ENCODE measurements at places on chromosomes 12 and 14.

DNA sequence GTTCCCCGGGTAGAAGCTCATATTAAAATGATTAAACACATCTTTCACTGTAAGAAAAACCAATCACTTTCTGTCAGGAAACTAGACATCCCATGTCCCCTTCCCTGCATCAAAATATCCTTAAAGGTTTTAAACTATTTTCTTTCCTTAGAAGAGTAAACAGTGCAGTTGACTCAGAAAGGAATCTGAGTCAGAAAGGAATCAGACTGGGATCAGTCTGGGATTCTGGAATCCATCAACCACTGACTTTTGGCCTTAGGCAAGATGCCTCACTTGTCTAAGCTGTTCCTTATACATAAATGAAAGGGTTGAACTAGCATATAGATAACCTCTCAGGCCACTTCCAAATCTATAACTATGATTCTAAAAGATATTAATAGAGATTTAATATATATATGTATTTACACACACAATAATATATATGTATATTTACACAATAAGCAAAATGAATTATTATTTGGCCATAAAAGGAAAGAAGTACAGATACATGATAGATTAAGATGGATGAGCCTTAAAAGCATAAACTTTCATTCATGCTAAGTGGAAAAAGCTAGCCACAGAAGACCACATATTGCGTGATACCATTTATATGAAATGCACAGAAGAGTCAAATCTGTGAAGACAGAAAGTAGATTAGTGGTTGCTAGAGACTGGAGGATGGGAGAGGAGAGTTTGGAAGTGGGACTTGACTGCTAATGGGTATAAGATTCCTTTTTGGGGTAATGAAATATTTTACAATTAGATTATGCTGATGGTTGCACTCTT is 114.4 kb downstream of the SLC38A1 start:
- no peak for DNase-seq

DNA sequence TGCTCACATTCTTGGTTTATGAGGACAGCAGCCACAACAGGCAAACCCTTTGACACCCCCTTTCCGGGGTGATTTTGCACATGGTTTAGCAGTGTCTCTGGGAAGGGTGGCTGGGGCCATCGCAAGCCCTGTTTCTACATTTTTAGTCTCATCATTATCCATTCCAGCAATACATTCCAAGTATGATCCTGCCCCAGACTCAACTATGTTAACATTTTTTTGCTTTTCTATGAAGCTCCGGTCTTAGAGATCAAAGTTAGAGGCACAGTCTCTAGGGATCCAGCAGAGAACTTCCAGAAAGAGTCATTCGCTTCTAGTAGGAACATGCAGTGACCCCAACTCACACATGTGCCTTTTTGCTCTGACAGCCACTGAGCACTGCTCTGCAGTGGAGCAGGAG is 130.9 kb downstream of the TBX5 start:
- no peak for DNase-seq

DNA sequence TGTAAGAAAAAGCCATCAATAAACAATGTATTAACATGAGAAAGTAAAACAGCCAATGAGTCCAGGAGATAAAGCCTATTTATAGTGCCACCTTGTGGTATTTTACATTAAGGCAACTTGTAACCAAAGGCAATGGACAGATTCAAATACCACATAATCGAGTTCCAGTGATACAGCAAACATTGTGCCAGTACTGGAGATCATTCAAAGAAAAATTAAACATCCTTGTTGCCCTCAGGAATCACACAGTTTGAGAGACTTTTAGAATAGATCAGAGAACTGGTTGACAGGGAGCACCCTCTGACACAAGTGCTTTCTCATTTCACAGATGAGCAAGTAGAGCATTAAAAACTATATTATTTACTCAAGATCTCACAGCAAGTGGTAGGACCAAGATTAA is 98.1 kb downstream of the DDHD1 start:
- DNase-seq = peak; percentile 65

DNA sequence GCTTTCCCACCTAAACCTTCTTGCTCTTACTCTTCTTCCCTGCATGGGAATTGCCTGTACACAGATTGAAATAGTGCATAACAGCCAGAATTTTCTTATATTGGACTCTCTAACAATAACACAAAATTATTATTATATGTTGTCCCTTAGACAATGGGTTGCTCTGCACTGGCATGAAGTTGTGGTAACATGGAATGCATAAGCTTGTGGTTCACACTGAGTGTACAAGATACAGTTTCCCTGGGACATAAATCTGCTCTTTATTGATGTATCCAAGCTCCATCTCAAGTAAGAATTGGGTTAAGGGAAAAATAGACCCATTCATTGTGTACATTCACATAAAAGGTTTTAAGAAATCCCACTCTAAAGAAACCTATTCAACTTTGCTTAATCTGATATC is 114.4 kb upstream of the NTF3 start:
- DNase-seq = no peak

DNA sequence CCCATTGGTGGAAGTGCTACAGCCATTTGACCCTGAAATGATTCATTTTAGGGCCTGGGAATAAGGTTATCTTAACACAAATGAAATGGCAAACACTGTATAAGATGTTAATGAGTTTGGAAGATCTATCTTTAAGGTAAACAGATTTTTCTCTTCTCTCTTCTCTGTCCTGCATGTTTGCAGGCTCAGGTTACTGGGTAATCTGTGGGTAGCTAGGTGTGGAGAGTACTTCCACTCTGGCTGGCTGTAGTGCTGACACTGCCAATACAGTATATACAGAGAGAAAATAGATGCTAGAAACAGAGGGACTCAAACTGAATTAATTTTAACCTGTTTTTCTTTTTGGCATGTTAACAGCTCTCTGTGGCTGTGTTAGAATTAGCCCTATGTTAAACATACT is 84.6 kb downstream of the SLC38A6 start:
- DNase-seq = peak; percentile 69

DNA sequence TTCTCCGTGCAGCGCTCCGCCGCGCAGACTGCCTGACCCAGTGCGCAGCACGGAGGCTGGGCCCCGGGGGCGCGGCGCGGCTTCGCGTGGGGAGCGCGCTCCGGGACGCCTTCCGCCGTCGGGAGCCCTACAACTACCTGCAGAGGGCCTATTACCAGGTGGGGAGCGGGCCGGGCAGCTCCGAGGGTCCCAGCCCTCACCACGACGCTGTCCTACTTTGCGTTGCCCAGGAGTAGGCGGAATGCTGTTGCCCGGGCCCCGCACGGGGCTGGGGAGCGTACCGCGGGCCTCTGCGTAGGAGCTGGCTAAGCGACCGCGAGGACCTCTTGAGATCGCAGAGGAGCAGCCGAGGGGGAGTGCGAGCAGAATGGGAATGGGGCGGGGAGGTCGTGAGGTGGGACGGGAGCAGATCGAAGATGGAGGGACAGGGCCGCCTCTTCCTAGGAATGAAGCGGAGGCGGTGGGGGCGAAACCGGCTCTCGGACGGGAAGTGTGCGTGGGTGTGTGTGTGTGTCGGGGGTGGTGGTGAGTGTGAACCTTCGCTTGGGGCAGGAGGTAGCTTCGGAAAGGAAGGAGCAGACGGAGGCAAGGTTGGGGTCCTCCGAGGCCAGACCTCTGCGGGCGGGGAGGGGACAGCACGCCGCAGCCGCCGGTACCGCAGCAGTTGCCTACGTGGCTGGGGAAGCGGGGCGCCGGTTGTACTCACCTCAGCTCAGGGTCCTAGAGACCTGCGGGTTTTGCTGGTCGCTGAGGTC is 751 bp downstream of the P3H3 start:
- DNase-seq = no peak

- DNase-seq = no peak
These were observed 137.1 kb downstream of the BRMS1L start for GRCh38 chr14:35963209-35963608.

GRCh38 chr14:95256002-95256775 is 63.5 kb downstream of the CLMN start:
- DNase-seq = peak; percentile 35

DNA sequence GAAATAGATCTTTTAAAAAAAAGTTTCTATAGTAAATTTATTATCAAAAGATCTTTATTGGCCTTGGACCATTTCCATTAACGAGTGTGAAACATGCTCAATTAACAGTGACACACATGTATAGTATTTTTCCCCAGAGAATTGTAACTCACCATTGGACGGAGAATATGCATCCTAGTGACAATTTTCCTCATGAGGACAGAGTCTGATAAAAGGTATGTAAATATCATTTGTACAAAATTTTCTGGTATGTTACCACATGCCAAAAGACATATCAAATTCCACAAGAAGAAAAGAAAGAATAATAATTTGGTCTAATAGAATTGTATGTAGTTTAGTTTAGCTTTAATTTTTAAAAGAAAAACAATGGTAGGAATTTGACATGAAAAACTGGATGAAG is 1096.0 kb upstream of the FLRT2 start:
- DNase-seq = no peak

GRCh38 chr12:6554168-6555017 is 1.4 kb downstream of the IFFO1 start:
- DNase-seq = peak; percentile 64

GRCh38 chr12:124758266-124759220 is 105.1 kb downstream of the SCARB1 start:
- peak; percentile 98 for DNase-seq

GRCh38 chr12:49033611-49034285 is 15.2 kb upstream of the PRKAG1 start:
- DNase-seq = no peak

GRCh38 chr12:83432176-83432719 is 745.5 kb downstream of the TMTC2 start:
- no peak for DNase-seq

DNA sequence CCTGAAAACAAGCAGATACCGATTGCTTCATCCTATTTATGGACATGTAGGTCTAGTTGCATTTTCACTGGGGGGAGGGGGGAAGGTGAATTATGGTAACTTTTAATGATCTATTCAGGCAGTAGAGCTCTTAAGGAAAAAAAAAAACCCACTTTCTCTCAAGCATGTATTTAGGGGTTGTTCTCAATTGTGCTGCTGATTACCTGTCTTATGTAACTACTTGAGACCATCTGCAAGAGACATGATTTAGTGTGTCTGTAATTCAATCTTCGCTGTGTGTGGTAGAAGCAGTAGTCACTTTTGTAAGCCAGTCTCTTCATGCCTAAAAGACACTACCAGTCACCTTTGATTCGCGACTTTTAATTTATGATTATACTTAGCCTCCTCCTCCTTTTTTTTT is 8.9 kb downstream of the CALM1 start:
- peak; percentile 90 for DNase-seq

GRCh38 chr14:57657487-57657886 is 163.8 kb upstream of the CCDC198 start:
- no peak for DNase-seq

DNA sequence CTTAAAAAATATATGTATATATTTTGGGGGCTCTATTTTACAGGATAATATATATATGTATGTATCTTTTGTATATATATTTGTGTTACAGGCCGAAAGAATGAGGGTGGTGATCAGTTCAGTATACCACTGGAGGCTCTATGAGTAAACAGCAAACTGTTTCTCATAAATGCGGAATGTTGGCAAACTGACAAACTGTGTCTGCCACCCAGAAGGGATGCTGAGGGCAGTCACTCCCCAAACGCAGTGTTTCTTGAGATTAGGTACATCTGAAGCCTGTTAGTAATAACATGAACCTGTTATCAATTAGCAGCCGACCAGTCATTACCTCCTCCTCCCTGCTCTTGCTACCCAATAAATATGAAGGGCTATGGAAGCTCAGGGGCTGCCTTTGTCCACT is 20.8 kb downstream of the TNFAIP2 start:
- no peak for DNase-seq

DNA sequence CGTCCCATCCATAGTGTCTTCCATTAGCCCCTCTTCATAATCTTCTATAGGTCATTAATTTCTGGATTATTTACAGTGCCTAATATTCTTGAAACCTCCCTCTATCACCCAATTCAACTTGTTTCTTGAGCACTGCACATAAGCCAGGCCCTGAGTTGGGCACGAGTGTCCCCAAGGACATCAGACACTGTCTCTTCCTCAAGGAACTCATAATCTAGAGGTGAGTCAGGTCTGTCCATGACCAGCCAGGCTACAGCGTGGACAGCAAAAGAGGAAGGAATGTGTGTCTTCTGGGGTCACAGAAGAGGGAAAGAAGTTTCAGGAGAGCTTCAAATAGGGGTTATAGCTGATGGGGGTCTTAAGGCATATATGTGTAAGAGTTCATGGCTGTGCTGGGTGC is 12.5 kb downstream of the SPTB start:
- DNase-seq = no peak

DNA sequence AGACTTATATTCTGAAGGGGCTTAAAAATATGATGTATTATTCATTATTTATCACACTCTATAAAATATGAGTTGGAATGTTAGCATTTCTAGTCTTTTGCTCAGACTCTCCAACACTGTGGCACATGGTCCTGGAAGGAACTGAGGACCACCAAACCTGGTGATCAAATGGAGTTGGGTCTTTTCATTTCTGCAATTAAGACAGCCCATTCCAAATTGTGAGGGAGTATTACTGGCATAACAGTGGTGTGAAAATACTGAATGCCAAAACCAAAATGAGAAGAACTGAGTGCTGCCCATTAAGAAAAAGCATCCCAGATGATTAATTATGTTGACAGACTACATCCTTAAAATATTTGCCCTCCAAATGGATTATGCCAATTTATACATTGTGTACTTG is 90.8 kb downstream of the NPAS3 start:
- no peak for DNase-seq

DNA sequence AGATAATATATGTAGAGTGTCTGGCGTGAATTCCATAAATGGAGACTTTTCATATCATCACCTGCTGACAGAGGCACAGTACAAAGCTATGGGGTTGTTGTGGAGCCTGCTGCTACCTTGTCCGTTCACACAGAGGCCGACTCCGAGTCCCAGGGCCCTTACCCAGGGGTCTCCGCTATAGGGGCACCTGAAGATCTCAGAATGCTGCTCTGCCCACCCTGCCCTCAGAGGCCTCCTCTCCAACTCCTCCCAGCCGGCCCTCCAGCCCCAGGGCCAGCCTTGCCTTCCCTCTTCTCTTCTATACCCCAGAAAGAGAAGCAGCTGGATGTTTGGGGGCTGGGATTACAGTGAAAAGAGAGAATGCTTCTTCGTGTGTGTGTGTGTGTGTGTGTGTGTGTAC is 21.3 kb downstream of the NCKAP5L start:
- DNase-seq = no peak

GRCh38 chr14:29717901-29718300 is 209.7 kb downstream of the PRKD1 start:
- no peak for DNase-seq

DNA sequence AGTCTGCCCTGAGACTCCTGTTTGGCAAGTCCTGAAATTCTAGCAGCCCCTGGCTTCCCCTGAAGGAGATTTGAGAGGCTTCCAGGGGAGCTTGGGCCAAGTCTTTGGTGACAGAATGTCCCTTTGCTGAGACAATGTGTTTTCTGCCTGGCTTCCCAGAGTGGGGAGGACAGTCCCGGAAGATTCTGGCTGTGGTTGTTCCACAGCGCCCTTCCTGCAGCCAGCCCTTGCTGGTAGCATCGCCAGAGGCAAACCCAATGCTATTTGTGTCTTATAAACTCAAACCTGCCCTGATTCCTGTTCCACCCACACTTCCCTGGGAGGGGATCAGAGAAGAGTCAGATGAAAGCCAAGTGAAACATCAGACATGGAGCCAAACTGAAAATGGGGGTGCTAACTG is 56.4 kb upstream of the OAS1 start:
- DNase-seq = no peak

- no peak for DNase-seq
These were observed 30.1 kb downstream of the VRK1 start for GRCh38 chr14:96827290-96827689.

GRCh38 chr12:17304503-17305347 is 698.8 kb upstream of the LMO3 start:
- DNase-seq = no peak

GRCh38 chr12:53564278-53564677 is 57.0 kb upstream of the NPFF start:
- DNase-seq = no peak

GRCh38 chr14:85438481-85438942 is 91.4 kb upstream of the FLRT2 start:
- no peak for DNase-seq

All from NCI-H524 (cell line).